Activated CD8-positive, alpha-beta memory T cell treated with anti-CD3 and anti-CD28 coated beads for 4 hours (primary cell): ENCODE measurements at places on chromosomes 7 and 10.

DNA sequence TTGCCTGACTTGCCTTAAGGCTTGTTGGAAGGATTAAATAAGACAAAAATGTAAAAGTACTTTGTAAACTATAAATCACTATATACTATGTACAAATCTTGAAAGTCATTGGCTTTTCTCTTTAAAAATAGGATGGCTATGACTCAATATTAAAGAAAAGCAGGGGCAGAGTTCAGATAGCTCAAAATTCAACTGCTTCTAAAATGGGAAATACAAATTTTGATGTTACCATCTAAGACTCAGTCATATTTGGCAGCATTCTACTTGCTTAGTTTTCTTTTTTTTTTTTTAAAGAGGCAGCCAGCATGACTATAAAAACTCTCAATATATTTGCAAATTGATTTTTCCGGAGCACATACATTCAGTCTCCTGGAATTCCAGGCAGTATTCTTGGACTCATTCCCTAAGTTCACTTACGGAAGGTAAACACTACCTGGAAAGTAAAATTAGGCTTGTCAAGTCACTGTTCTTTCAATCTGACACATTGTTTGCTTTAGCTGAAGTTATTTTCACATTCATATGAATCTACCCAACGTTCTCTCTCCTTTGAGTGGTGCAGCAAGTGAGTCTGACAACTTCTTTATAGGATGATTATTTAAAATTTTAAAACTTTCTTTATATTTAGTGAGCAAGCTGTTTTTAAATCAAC is 133.8 kb upstream of the CCDC6 start:
- DNase-seq, result no peak

- no peak for DNase-seq
These were observed 72.8 kb upstream of the PPIF start for GRCh38 chr10:79274279-79275104.

- no peak for DNase-seq
These were observed 372.7 kb upstream of the CDC14C start for GRCh38 chr7:48551652-48552051.

DNA sequence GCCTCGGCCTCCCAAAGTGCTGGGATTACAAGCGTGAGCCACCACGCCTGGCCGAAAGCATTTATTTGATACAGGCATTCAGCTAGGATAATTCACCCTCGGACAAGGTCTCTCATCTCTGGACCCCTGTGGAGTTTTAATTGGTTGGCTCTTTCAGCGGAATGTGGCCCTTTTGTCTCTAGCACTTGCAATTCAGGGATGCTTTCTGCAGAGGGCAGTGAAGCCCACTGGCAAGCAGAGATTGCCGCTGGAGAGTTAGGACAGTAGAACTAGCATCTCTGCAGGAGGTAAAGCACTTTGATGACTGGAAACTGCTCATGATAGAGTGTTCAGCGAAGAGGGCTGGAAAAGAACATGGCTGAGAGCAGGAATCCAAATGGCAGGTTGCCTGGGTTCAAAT is 62.0 kb downstream of the SUFU start:
- no peak for DNase-seq

- no peak for DNase-seq
These were observed 119.0 kb downstream of the HTR7 start for GRCh38 chr10:90738885-90739284.

GRCh38 chr10:55629793-55630490 is 731.1 kb downstream of the ZWINT start:
- no peak for DNase-seq

- no peak for DNase-seq
These were observed 698.7 kb upstream of the IGFBP3 start for GRCh38 chr7:46619723-46620310.

DNA sequence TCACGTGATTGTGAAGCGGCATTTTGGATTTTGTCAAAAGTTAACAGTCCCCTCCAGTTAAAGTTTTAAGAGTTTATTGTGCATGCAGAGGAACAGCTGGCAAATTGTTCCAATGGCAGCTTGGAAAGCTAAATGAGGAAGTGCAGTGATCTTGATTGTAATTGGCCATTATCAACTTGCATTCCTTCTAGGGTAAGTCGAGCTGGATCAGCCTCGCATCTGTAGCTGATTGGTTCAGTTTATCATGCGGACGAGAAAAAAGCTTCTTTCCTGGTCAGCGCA is 566 bp downstream of the ZNF789 start:
- no peak for DNase-seq

DNA sequence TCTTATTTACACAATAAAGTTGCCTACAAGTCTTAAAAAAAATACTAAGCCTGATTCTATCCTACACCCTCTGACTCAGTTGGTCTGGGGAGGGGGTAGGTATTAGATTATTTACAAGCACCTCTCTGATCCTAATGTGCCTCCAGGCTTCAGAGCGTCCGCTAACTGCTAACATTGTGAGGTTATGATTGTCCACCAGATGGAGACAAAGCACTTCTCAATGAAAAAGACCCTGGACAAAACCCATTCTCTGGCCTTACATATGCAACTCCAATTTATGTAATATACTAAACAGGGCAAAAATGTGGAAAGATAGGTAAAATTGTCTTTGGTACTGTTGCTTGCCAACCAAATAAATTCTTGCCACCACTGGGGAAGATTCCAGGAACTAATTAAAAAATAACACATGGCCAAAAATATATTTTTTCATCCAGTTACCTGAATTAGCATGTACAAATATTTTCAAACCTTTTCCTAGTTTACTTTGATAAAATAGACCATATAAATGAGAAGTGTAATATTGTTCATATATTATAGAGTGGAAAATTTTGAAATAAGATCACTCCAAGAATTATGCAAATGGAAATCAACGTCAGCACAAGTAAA is 92.4 kb downstream of the KIF20B start:
- no peak for DNase-seq

DNA sequence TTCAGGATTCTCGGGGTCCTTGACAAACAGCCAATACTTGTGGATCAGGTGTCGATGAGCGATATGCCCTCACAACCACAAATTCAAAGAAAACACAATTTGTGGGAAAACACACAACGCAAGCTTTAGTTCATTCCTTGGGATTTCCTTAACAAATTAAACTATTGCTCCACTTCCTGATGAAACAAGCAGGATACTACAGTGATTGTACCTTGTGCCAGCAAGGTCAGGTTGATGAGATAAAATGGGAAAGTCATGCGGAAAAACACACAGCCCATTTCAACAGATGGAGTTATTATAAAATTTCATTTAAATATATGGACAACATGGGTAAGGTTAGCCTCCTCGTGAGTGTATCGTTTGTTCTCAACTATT is 8.8 kb upstream of the RHOBTB1 start:
- DNase-seq, result no peak

GRCh38 chr10:13231190-13231589 is 3.0 kb downstream of the UCMA start:
- no peak for DNase-seq

GRCh38 chr10:8311526-8312070 is 257.1 kb downstream of the GATA3 start:
- no peak for DNase-seq
